A673 (cell line): ENCODE measurements at places on chromosomes 4 and X. TPM values are rescaled to one million over a fixed set of nuclear protein-coding genes. Genes with fewer than 3 reads are reported as not detected.
A peak's percentile ranks its signal among the peaks of the same experiment; 100 is the strongest.

DNA sequence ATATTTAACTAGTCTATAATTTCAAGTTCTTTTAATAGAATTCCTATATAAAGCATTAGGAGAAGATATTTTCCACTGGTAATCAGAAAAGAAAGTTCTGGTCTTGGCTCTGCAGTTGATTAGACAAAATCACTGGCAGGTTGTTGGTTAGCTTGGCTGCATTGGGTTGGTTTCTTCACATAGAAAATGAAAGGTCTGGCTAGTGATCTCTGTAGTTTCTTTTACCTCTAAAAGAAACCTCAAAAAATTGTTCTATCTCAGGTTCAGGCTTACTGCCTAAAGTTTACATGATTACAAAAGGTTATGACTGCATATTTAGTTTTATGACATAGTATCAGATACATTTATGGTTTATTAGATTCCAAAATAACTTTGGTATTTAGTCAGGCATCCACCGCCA lies 95.8 kb upstream of the NAP1L5 start:
- no peak for DNase-seq

DNA sequence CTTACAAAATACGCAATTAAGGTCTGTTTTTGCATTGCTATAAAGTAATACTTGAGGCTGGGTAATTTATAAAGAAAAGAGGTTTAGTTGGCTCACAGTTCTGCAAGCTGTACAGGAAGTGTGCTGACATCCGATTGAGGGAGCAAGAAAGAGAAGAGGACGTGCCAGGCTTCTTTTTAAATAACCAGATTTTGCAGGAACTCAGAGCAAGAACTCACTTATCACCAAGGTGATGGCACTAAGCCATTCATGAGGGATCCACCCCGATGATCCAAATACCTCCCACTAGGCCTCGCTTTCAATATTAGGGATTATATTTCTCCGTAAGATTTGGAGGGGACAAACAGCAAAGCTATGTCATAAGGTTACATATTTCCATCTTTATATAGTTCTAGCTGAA lies 456.7 kb downstream of the GLUD2 start:
- peak; percentile 0 for DNase-seq

- no peak for DNase-seq
These were observed 131.0 kb downstream of the COX18 start for GRCh38 chr4:72938516-72938915.

DNA sequence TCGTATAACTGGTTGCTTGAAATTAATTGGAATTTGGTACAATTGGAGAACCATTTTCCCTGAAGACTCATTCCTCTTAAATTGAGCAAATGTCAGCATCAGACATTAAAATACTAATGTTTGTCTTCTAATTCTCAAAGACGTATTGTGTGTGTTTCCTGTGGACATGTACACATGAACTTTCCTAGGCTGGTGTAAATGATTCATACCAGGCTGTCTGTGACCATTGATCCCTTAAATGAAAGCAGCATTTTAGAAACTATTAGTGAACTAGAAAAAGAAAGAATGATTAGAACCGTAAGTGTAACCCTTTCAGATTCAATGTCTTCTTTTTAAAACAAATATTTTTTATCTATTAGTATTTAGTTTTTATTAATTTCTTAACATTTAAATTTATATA lies 332.9 kb downstream of the PPP3CA start:
- DNase-seq: no peak

DNA sequence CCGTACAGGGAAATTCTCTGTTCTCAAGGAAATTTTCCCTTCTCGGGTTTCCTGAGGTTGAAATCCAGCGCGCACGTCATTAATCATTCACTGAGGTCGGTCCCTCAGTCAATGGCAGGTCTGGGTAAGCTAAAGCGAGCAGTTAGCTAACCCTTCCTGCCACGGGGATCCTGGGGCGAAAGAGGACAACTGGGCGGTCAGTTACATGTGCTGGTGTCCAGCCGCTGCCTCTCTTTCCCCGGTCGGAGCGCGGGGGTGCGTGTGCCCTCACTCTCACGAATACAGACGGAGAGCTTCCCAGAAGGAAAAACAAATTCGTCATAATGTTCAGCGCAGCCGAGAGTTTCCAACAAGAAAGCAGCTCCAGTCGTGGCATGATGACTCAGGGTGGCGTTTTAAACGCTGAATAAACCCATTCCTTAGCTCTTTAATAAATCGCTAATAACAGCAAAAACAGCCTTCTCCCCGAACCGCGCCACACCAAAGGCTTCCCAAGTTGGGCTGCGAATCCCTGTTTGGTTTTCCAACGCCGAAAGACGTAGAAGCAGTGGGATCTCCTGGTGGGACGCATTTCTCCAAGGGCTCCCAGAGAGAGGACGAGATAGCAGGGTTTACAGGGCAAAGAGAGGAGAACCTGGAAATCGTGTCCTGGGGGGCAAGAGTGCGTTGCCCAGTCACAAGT lies 752 bp upstream of the FGF5 start:
- no peak for DNase-seq

- no peak for DNase-seq
These were observed 12.9 kb downstream of the MSX1 start for GRCh38 chr4:4872314-4872903.

DNA sequence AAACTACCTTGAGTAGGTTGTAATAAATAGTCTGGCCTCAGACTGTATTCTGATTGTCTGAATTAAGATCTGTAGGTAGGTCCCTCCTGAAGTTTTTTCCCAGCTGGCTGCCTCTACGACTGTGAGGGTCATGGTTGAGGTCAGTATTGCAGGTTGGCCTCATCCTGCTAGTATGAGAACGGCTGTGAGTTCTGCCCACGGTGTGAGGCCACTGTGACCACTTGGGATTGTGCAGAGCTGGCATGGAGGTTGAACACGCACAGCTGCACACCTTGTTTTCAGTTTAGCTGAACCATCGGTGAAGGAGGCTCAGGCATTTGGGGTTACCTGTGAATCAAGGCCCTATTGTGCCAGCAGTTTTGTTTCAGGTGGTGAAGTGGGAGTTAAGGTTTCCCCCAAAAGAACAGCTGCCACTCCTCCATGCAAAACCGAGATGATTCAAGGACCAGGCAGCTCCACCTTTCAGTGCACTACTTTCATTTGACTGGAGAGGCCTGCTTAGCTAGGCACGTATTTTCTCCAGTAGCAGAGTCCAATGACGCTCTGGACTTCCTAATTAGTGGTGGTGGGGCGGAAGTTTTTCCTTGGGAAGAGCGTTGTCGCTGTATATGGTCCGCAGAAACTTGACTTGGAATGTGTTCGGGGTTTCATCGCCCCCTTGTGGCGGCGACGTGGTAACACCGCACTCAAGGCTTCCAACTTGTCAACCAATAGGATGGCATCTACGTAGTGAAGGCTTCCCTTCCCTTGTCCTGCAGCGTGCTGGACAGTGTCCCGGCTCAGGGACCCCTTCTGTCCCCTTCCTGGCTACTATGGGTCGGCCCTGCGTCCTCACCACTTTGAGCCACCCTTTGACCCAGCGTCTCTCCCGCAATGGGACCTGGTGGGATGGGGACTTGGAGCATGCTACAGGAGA lies 13.8 kb downstream of the CMC4 start:
- peak; percentile 69 for DNase-seq

- DNase-seq: no peak
These were observed 666.3 kb upstream of the GRIA3 start for GRCh38 chrX:122517786-122518185.

DNA sequence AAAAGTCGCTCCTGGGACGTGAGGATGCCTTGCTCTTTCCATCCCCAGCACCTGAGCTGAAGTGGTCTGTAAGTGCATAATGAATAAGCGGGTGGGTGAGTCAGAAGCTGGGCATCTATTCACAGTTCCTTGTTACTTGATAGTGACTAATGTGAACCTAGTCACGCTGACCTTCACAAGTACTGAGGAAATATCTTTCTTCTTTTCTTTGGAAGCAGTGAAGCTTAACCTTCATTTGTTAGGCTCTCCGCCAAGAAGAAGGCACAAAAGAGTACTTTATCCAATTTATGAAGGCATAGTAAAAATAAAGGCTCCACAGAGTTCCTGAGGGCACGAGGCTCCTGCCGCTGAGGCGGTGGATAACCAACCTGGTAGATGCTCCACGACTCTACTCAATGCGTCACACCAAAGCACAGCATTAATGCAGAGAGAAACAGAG lies 475.7 kb upstream of the SLIT2 start:
- DNase-seq: peak; percentile 22

DNA sequence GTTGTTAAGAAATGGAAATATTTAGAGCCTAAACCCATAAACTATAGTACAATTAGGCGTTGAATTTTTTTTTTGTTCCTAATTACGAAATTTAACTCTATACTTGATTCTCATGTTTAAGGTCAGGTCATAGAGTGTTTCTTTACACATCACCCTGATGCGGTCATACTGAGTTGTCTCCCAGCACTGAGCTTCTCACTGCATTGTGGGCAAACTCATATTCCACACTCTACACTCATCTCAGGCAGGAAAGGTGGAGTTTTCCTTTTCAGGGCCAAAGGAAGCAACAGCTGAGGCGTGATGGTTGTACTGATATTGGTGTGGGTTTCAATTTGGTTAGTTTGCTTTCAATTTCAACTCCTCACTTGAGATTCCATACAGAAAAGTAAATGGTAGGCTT lies 75.4 kb downstream of the FAT4 start:
- DNase-seq: no peak

- DNase-seq: no peak
These were observed 716.6 kb upstream of the INTU start for GRCh38 chr4:126916049-126916625.

DNA sequence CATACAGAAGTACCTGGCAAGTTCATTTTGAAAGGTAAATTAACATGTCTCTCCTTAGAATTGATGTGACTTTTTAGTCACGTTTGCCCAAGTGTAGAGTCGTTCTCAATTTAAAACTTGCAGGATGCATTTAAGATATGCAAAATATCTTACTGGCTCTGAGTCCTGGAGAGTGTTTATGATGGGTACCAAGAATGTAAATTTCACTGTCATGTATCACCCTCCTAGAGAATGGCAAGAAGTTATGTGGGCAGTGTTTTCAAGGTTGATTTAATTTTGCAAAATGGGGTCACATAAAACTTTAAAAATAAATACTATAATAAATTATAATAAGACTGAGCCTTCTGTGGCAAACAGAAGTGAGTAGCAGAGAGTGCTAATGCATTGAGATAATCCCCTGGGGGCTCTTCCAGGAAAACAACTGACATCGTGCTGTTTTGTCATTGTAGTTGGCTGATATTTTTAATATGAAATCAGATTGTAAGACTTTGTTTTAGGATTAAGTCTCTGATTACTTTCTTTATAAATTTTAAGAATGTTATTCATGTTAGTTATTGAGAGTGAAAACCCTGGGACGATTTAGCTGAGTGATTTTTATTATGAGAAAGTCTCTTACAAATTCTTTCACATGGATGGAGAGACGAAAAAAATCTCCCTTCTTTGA lies 103.0 kb downstream of the AFF1 start:
- DNase-seq: no peak

Gene CXCL10
- total RNA-seq: 0.79 and 1.0 TPM in 2 replicates

Gene S100P
- total RNA-seq: 0.45 and 0.98 TPM in 2 replicates

Gene ASMT
- total RNA-seq: not detected in 2 replicates

Gene SEC31A
- total RNA-seq: 96.9 and 98.2 TPM in 2 replicates

Gene PCSK1N
- total RNA-seq: 16.9 and 17.6 TPM in 2 replicates

Gene TRIM75
- total RNA-seq: not detected in 2 replicates
